H54 (cell line): ENCODE measurements at places on chromosomes 13 and 19.

- DNase-seq = no peak
Observed at GRCh38 chr13:51093574-51093973, 17.5 kb downstream of the C13orf42 start.

DNA sequence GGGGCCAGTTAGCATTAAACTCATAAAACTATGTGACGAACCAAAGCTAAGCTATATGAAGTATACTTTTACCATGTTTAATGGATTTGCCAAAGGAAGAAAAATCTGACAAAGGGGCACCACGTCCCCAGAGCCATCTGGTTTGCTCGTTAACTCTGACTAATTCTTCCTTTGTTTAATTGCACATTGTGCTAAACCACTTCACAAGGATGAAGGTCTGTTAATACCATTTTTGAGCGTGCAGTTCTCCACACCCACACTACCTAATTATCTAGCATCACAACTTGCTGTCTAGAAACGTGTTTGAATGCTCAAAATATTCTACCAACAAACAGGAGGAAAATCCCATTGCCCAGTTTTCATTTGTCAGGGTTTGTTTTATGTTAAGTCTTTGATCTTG, 74.8 kb downstream of the COL4A1 start:
- DNase-seq = no peak

DNA sequence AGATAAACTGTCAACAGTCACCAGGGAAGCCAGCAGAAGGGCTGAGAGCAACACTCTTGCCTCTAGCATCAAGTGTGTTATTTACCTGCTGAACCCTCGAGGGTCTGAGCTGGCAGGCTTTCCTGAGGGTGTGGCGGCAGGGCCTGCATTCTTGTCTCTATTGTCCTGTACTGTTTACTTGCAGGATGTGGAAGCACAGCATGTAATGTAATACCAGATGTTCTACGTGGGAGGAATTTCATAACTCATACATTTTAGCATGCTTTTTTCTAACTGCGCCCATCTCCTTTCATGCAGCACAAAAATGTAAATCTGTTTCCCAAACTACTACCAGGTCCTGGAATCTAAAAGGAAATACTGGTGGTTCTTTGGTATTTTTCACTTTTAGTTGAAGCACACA, 153.1 kb downstream of the RGCC start:
- no peak for DNase-seq

DNA sequence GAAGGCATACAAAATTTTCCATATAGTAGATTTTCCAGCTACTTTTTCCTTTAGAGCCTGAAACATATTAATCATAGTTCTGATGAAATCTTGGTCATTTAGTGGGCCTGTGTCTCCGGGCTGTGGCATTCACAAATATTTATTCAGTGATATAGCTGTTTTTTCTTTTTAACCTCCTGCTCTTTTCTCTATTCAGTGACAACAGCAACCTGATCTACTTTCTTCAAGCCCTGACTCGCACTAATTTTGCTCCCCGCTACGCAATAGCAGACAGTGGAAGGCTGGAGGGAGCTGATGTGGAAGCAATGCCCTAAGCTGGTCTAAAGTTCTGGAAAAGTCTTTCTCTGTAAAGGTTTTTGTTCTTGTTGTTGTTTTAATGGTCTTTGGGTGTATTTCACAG, 289.7 kb downstream of the SLITRK6 start:
- no peak for DNase-seq

DNA sequence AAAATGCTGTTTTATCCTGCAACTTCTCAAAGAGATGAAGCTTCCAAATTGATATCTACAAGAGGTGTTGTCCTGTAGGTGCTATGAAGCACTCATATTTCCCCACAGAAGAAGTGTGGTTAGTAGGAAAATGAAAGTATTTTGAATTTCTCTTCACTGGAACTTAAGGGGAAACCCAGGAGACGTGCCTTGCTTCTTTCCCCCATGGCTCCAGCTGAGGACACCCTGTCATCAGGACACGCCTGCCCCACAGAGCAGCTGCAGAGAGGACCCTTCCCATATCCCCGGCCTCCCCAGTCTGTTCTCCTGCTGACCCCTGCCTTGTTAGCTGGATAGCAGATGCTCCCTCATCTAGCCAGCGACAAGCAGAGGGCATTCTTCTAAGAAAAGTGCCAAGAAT, 371.3 kb downstream of the COG6 start:
- DNase-seq = no peak

- DNase-seq = no peak
Observed at GRCh38 chr13:31145417-31145816, 16.3 kb downstream of the HSPH1 start.

GRCh38 chr19:12773571-12773970, 1.8 kb downstream of the HOOK2 start:
- no peak for DNase-seq

DNA sequence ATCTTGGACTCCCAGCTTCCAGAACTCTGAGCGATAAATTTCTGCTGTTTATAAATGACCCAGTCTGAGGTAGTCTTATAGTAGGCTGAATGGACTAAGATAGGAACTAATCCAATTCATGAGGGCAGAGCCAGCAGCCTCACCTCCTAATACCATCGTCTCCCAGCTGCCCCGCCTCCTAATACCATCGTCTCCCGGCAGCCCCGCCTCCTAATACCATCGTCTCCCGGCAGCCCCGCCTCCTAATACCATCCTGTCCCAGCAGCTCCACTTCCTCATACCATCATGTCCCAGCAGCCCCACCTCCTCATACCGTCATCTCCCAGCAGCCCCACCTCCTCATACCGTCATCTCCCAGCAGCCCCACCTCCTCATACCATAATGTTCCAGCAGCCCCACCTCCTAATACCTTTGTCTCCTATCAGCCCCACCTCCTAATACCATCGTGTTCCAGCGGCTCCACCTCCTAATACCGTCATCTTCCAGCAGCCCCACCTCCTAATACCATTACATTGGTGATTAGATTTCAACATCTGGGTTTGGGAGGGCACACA, 2.4 kb upstream of the ARGLU1 start:
- DNase-seq = peak; percentile 29

DNA sequence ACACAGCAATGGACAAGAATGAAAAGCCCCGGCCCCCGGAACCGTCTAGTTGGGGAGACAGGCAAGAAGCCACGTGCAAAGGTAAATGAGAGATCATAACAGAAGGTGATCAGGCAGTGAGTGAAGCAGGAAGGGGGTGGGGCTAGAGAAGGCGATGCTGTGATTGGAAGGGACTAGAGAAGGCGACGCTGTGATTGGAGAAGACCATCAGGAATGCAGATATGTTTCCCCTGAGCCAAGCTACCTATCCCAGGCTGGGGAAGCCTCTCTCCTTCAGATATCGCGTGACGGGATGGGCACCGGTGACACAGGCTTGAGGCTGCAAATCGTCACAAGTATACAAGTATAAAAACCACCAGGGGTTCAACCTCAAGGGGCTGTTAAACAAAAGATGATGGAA, 21.8 kb downstream of the DCAF15 start:
- no peak for DNase-seq

DNA sequence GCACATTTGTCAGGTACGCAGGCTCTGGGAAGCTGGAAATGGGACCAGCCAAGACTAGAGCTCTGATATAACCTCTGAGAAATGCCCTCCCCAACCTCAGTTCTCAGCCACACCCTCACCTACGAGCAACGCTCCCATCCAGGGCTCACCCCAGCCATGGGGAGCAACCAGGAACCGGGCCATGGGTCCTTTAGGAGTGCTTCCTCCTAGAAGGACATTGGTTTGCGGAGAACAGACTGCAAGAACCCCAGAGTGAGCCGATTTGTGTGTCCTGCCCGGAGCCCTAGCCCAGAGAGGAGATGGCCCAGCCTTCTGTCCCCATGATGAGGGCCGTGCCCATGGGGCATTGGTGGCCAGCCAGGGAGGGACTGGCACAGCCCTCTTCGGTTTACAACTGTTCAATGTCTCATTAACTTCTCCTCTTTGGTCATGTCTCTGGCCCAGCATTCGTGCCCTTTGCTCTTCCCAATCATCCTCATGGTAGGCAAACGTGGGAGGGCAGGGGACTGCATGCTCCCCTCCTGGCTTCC, 32.9 kb upstream of the IGSF23 start:
- DNase-seq = no peak

- DNase-seq = peak; percentile 28
Observed at GRCh38 chr13:34357435-34358232, 539.7 kb downstream of the RFC3 start.

DNA sequence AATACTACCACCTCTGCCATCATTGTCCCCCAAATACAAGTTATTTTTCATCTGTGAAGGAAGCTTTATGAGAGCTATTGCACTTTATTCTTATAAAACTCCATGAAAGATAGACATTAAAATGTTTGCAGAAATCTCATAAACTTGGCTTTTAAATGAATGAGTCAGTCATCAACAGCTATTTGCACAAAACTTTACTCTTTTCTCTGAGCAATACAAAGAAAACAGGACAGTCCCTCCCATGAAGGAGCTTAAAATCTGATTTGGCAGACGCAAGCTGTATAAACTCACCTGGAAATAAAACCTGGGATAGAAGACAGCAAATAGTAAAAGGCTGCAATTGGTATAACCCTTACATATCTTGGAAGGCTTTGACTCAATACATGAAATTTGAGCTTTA, 16.6 kb upstream of the RCBTB1 start:
- DNase-seq = no peak

DNA sequence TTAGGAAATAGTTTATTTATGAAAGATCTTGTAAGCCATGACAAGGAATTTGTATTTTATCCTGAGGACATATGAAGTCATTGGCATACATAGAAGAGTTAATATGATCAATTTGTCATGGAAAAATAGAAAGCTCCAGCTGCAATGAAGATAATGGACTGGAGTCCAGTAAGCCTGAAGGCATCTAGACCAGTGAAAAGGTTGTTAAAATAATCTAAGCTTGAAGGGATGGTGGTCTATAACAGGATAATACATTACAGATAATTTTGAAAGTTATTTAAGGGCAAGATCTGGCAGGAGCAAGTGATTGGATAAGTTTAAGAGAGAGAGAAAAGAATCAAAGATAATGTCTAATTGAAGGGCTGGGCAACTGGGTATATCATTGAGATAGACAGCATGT, 224.2 kb downstream of the GPC6 start:
- DNase-seq = no peak

DNA sequence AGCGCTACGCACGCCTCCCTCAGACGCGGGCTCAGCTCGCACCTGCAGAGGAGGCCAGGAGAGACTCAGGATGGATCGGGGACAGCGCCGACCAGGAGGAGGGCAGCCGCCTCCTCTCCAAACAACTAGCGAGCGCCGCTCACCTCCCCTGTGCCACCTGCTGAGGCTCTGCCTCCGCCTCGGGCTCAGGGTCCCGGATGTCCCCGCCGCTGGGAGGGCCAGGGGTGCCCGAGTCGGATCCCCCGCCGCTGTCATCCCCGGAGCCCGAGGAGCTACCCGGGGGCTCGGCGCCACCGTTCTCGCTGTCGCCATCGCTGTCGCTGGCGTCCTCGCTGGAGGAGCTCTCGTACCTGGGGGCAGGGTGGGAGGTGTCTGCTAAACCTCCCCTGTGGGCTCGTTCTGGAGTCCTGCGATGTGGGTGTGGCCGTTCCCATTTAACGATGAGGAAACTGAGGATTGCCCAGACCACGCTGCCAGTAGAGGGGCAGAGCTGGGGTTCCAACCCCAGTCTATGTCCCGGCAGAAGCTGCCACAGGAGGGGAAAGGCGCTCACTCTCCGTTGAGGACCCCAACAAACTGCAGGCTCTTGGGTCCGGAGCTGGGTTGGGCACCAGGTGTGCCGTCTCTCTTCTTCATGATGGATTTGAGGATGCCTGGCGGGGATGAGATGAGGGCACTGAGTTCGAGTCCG, 9.2 kb downstream of the KANK3 start:
- DNase-seq = no peak

DNA sequence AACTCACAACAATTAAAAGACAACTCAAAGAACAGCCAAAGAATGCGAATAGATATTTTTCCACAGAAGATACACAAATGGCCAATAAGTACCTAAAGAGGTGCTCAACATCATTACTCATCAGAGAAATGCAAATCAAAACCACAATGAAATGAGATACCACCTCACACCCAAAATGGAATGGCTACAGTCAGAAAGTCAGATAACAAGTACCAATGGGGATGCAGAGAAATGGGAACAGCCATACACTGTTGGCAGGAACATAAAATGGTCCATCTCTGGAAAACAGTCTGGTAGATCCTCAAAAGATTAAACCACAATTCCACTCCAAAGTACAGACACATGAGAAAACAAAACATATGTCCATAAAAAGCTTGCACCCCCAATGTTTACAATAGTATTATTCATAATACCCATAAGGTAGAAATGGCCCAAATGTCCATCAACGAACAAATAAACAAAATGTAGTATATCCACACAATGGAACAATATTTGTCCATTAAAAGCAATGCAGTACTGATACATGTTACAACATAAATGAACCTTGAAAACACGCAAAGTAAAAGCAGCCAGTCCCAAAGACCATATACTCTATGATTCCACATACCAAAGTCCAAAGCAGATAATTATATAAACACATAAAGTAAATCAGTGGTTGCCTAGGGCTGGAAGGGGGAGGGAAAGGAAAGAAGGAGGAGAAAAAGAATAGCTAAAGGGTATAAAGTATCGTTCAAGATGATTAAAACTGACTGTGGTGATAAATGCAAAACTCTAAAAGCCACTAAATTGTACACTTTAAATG, 19.6 kb downstream of the USP12 start:
- DNase-seq = no peak

DNA sequence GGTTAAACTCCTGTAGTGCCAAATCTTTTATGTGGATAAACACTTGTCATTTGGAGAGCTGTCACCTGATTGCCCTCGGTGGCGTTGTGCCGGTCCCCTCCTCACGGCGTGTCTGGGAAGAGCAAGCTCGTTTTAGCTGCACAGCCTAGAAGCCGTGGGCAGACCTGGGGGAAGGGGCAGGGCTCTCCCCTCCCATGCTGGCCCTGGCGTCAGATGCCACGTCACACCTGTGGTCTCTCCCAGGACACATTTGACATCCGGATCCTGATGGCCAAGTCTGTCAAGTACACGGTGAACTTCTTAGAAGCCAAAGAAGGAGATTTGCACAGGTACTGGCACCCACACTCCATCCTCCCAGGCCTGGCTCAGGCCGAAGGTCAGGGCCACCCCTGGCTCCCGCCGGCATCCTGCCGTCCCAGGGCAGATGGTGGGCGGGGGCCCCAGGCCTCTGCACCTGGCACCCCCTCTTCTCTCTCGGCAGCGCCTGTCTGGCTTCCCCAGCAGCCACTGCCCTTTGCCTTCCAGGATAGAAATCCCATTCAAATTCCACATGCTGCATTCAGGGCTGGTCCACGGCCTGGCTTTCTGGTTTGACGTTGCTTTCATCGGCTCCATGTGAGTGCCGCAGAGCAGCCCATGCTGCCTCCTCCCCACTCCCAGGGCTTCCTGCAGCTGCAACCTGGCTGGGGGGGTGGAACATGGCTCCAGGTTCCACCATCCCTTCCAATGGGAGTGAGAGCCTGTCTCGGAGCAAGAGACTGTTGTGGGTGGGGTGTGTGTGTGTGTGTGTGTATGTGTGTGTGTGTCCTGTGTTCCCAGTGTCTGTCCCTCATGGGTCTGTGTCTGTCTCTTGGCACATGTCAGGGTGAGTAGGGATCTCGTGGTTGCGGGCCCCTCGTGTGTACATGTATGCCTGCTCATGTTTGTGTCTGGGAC, 8.8 kb downstream of the YIPF2 start:
- no peak for DNase-seq

- no peak for DNase-seq
Observed at GRCh38 chr13:33087790-33088189, 71.6 kb downstream of the KL start.
